Activated CD8-positive, alpha-beta memory T cell treated with anti-CD3 and anti-CD28 coated beads for 48 hours (primary cell): ENCODE measurements at places on chromosomes 6 and 20.

DNA sequence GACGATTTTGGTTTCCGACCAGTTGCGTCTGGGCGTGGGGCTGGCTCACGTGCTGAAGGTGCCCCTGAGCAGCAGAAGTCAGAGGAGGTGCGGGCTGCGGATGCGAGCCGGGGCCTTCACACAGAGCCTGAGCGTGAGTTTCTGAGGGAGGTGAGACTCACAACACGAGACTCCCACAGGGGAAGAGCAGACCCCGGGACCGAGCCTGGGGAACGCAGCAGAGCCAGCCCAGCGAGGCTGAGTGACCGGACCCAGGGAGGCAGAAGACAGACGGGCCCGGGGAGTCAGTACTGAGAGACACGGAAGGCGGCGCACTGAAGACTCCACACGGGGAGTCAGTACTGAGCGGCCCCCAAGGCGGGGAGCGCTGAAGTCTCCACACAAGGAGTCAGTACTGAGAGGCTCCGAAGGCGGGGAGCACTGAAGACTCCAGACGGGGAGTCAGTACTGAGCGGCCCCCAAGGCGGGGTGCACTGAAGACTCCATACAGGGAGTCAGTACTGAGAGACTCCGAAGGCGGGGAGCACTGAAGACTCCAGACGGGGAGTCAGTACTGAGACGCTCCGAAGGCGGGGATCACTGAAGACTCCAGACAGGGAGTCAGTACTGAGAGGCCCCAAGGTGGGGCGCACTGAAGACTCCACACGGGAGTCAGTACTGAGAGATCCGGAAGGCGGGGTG lies 77.8 kb downstream of the DLL1 start:
- no peak for DNase-seq

DNA sequence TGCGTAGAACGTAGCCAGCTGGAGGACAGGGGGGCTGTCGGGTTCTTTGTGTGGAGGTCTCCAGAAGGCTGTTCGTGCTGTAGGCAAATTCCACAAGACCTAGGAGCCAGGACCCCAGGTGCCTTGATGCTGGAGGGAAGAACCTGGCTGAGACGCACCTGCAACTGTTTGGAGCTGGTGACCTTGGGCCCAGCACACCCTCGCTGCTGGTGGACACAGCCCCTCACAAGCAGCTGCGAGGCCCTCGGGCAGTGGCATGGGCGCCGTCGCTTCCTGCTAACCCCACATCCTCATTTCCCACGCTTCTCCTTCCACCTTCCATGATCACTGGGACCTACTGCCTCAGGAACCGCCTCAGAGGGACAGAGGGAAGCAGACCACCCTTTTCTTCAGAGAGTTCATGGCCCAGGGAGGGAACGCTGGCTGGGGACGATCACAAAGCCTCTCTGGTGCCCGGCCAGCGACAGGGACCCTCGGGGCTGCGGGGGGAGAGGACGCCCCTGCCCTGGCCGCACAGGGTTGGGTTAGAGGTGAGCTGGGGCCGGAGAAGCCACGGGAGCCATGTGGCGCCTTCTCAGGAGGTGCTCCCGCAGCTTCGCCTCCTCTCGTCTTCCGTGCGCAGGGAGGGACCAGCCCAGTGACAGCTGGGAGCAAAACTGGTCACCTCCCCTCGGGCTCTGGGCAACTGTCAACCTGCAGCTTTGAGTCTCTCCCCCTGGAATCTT lies 18.4 kb downstream of the DLL1 start:
- DNase-seq, result no peak

GRCh38 chr20:63825331-63826118 lies 5.5 kb downstream of the ZBTB46 start:
- no peak for DNase-seq

DNA sequence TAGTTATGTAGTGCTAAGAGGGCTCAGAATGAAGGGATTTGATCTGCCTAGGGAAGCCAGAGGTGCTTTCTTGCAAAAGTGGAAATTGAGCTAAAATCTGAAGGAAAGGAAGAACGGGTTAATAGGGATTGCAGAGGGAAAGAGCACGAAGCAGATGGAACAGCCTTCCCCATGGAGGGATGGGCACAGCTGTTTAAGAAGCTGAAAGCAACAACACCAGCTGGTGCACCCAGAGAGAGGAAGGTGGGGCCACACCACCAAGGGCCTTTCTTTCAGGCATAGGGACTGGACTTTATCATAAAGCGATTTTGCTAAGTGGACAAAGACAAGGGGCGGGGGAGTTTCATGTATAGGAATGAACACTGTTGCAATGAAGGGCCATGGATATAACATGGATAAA lies 65.8 kb upstream of the SNRPB2 start:
- no peak for DNase-seq

DNA sequence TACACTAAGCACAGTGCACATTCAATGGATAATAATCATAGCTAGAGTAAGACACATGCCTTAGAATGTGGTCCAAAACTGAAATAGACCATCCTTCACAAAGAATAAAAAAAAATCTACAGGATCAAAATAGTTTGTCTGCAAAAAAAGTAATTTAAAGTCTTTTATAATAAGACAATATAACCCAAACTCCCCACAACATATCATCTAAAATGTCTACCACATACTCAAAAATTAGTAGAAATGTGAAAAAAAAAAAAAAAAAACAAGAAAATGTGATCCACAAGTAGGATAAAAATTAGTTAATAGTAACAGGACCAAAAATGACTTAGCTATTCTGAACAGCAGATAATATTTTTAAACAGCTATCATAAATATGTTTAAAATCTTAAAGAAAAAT lies 557.2 kb upstream of the ARID1B start:
- no peak for DNase-seq

DNA sequence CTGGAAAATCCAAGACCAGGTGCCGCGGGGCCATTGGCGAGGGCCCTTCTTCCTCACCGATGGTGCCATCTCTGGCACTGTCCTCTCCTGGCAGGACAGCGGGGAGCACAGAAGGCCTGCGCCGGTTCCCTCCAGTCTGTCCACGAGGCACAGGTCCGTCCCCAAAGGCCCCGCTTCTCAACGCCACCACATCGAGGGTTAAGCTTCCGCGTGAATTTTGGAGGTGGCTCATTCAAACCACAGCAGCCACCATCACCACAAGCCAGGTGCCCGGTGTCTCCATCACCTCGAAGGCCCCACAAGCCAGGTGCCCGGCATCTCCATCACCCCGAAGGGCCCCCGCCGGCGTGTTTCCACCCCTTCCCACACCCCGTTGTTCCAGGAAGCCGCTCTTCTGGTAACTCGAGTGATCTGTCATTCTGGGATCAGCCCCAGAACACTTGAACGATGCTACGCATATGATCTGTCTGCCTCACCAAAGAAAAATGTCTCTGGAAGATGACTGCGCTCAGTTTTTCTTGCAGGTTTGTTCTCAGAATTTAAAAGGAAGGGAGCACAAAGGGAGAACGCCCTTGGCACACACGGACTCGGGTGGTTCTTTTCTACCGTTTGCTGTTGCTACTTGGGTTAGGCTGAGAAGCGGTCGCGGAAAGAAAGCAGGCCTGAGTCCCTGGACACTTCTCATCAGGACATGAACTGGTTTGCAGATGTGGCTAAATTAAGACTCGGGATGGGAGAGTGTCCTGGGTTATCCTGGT lies 9.9 kb upstream of the KIF25 start:
- no peak for DNase-seq

GRCh38 chr6:10621847-10622246 lies 72.6 kb downstream of the C6orf52 start:
- no peak for DNase-seq

DNA sequence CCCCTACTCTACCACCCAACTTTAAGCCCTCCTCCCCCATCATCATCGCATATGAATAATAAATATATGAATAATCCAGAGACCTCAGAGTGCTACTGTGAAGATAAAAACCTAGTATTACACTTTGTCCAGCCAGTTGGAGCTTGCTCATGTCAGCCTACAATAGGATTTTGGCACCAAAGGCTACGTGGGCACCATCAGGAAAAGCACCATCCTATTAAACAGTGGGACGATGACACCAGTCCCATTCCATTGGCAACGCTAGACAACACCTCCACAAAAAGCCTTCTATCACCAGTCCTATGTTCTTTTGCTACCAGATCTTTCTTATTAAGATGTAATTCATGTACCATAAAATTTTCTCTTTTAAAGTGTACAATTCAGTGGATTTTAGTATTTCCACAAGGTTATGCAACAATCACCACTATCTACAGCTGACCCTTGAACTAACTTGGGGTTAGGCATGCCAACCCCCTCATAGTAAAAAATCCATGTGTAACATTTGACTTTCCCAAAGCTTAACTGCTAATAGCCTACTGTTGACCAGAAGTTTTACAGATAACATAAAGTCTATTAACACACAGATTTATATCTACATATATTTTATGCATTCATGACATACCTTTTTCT lies 41.1 kb downstream of the CNKSR3 start:
- no peak for DNase-seq

GRCh38 chr6:90484385-90484784 lies 102.5 kb downstream of the MAP3K7 start:
- no peak for DNase-seq

DNA sequence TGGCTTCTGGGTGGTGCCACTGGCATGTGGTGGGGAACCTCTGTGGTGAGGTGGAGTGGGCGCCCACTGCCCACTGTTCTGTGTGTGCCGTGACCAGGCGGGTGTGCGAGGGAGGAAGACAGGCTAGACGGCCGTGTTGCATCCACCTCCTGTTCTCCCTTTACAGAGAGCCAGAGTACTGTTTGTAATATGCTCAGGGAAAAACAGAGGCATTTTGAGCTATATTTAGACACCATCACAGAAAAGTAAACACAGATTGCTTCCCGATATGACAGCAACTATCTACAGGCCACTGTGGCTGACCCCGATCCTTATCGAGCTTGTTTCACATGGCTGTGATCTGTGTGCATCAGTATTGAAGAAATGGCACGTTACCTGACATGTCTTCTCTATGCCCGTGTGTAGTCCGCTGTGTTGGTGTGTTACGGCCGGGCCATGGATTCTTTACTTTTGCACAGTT lies 45.6 kb downstream of the ARID1B start:
- no peak for DNase-seq

- DNase-seq, result no peak
These were observed 207.8 kb downstream of the BMP2 start for GRCh38 chr20:6975311-6975710.

DNA sequence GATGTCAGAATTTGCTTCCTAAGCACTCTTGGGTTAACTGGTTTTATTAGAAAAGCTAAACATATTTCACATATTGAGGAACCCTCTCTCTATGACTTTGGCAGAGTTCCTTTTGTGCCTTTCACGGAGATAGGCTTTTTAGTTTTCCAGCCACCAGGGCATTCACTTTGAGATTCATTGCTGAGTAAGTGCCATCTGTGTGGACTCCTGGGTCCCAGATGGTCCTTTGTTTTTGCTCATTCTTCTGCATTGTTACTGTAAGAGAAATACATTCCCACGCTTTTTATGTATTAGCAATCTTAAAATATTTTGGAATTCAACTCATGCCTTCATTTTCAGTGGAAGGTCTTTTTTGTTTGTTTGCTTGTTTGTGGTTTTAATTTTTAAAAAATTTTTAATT lies 76.3 kb upstream of the PHACTR2 start:
- DNase-seq, result no peak

DNA sequence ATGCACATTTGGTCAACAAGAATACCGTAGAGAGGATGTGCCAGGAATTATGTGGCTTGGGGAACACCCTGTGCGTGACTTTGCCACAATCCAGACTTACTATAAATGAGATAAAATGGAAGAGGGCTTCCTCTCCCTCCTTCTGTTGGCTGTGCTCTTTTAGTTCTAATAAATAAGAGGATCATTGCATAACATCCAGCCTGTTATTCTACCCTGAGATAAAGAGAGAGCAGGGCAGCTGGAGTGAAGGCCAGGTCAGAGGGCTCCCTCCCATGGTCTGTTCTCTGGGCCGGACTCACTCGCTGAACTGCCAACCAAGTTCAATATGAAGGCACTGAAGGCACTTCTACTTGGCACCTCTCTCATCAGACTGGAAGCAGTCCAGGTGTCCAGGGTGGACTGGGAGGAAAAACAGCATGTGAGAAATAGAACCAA lies 91.7 kb downstream of the MTFR2 start:
- DNase-seq, result no peak

GRCh38 chr20:4084096-4084495 lies 68.7 kb upstream of the RNF24 start:
- no peak for DNase-seq

- no peak for DNase-seq
These were observed 13.0 kb downstream of the UCKL1 start for GRCh38 chr20:63942969-63943807.

DNA sequence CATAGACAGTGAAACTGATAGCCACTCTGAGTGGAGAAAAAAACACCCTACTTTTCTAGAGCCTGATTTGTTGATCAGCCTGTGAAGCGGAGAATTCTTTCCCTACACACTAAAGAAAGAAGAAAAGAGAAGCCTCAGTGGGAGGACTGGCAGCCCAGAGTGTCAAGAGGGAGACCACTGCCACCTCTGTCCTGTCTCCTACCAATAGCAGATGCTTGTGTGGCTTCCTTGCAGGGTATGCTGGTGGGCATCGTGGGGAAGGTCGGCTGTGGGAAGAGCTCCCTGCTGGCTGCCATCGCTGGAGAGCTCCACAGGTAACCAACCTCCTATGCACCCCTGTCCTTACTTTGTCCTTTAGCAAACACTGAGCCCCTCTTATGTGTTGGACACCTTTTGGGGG lies 10.4 kb downstream of the ABCC10 start:
- no peak for DNase-seq

DNA sequence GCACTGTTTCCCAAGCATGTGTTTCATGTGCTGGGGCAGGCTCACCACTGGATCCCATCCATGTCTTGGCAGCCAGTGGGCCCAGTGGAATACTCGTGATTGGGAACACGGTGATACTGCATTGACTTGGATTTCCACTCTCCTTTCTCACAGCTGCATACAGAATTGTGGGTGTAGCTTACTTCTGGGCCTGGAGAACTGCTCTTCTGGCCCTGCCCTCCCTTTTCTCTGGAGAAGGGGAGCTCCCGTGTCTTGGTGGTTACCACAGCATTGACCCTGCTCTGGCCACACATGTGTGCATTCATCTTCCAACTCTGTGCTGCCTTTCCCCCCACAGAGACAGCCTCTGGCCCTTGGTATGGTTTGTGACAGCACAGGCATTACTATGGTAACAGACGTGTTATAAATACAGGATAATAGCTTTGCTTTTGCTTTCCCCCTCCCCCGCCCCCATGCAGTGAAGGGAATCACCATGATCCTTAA lies 21.6 kb downstream of the SOBP start:
- DNase-seq, result no peak

DNA sequence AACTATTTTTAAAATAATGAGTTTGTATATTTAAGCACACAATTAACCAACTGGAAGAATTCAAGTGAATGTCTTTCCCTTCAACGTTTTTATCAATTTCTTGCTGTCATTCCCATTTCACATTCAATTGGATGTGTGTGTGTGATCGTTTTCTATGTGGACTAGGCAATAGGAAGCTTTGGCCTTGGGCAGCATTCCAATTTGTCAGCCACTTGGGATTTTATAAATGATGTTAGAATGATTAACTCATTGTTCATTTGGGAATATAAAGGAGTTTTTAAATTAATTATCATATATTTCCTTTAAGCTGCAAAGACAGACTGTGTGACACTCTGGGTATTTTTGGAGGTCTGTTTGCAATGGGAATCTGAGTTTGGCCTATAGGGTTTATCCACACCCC lies 162.4 kb downstream of the COL9A1 start:
- no peak for DNase-seq

- DNase-seq, result no peak
These were observed 28.8 kb upstream of the CCND3 start for GRCh38 chr6:41970436-41970846.

GRCh38 chr20:59663513-59664060 lies 59.2 kb downstream of the PHACTR3 start:
- DNase-seq, result no peak
